ENCODE measurements at places on chromosomes 7 and 10.
A peak's percentile ranks its signal among the peaks of the same experiment; 100 is the strongest.

DNA sequence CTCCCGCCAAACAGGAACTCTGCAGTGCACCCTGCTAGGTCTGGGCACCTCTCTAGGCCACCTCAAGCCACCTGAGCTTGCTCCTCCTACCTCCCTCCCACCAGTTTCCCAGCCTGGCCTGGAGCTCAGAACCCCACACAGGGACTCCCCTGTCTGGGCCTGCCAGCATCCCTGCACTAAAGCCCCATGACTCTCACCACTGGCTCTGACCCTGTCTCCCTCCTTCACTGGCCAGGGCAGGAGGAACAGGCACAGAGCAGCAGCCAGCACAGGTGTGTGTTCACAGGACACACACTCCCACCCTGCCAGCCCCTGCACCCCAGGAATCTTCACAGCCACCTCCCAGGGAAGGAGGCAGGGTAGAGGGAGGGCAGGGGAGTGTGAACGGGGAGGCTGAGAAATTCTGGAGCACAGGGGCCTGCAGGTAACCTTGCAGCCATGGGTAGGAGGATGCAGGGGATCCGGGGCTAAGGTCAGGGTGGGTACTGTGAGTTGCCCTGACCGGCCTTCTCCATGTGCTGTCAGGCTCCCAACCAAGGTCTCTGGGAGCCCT is 13.9 kb upstream of the ANTXRL start:
- DNase-seq, result no peak

GRCh38 chr10:127227663-127228062 is 31.3 kb upstream of the INSYN2A start:
- DNase-seq, result no peak

GRCh38 chr7:113320419-113320818 is 202.1 kb upstream of the SMIM30 start:
- no peak for DNase-seq

DNA sequence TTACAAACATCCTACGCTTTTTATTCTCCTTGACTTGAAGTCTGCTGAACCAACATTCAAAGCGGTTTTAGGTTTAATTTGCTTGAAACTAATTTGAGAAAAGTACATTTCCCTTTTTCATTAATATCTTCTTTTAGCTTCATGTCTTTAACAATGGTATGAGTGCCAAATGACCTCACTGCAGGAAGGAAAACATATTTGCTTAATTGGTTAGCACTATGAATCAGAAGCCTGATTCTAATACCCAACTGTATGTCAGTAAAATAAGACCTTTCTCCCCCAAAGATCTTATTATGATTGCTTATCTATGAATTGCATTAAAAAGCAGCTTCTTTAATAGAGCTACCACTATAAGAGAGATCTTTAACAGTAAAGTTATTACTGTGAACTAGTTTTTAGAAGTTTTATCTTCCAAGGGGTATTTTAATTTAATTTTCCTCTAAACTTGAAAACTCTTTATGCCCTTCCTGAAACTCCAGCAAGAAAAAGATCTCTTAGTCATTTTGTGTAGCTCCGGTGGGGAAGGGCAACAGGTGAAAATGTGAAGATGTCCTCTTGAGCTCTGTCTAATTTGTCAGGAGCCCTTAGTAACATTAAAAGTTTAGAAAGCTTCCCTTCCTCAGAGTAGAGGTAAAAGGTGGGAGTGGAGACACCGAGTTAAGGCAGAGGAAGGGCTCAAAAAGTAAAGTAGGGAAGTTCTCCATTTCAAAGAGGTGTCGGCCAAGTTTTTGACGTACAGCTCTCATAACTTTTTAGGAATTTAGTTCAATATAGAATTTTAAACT is 6.1 kb downstream of the COL1A2 start:
- no peak for DNase-seq

DNA sequence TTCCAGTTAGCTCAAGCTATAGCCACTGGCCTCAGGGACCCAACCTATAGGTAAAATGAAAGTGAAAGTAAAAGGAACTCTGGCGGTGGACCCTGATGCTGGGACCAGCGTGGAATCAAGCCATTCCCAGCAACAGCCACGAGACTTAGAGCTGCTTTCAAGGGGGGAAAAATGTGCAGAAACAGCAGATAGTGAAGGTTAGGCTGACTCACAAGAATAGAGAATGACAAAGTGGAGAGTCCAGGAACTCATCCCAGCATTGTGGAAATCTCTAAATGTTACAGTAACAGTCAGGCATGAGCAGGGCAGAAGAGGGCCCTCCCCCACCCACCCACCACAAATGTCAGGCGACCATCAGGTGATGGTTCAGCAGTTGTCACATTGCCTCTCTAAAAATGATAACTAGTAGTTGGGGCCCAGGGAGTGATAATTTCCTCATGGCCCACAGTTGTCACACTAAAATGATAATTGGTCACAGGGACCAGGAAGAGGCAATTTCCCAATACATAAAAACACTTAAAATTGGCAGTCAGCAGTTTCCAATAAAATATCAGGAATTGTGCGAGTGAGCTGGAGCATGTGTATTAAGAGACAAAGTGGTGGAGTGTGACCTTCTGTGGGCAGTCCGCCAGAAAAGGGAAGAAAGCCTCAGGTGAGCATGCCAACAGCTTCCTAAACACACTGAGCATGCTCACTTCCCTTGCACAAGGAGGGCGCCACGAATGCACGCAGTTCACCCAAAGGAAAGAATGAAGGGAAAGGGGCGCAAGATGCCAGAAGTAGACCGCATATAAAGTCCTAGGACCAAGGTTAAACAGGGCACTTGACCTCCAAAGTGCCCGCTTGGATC is 129.8 kb upstream of the PPP1R3A start:
- DNase-seq, result no peak

- no peak for DNase-seq
These were observed 38.1 kb upstream of the PIK3AP1 start for GRCh38 chr10:96758423-96758822.

DNA sequence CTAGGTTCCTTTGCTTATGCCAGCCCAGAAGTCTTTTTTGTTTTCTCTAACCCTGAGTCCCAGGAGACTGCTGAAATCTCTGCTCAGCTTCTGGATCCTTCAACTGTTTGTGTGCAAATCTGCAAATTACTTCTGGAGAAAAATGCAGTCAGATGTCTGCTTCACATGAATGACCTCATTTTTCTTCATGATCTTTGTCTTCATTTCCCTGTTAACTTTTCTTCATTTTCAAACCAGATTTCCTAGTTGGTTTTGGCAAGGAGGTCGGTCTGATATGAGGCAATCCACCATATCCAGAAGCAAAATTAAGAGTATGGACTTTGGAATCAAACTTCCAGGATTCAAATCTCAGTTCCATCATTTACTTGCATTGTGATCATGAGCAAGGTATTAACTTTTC is 66.8 kb downstream of the ZNF503 start:
- no peak for DNase-seq

- DNase-seq, result no peak
These were observed 19.6 kb downstream of the PTPRE start for GRCh38 chr10:127926455-127926854.

GRCh38 chr10:6233725-6234277 is 31.1 kb downstream of the PFKFB3 start:
- no peak for DNase-seq

GRCh38 chr7:147513451-147513850 is 1077.1 kb upstream of the C7orf33 start:
- DNase-seq, result no peak

DNA sequence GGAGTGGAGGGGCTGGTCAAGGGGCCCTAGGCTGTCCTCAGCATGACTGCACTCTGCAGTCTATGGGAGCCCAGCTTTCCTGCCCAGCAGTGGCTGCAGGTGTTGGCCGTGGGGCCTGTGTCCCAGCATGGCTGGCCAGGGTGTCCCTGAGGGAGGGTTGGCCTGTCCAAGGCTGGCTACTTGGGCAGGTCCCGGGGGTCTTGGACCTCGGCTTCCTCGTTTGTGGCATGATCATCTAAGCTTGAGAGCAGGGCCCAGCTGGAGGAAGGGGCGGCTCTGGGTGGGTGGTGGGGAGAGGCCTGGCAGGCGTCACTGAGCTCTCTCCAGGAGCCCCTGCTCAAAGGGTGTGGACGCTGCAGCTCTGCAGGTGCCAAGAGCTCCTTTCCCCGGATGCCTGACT is 43.7 kb upstream of the CFAP46 start:
- no peak for DNase-seq

DNA sequence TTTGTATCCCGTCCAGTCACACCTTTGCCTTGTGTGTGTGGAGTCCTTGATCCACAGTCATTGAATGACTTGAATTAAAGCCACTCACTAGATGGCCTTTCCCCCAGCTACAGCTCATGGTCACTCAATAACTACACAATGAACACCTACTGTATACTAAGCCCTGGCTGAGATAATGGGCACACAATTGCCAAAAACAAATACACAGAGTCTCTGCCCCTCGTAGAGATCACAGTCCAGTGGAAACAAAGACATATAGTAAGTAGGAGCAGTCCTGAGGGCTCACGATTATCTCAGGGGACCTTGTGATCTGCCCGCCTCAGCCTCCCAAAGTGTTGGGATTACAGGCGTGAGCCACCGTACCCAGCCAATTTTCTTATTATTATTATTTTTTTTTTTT is 22.1 kb upstream of the DDIT4 start:
- DNase-seq, result no peak

GRCh38 chr10:87646935-87647334 is 12.7 kb upstream of the PAPSS2 start:
- DNase-seq, result no peak

GRCh38 chr7:27775782-27776181 is 35.8 kb downstream of the TAX1BP1 start:
- DNase-seq, result peak; percentile 16

- DNase-seq, result no peak
These were observed 130.0 kb downstream of the THSD7A start for GRCh38 chr7:11701829-11702560.

DNA sequence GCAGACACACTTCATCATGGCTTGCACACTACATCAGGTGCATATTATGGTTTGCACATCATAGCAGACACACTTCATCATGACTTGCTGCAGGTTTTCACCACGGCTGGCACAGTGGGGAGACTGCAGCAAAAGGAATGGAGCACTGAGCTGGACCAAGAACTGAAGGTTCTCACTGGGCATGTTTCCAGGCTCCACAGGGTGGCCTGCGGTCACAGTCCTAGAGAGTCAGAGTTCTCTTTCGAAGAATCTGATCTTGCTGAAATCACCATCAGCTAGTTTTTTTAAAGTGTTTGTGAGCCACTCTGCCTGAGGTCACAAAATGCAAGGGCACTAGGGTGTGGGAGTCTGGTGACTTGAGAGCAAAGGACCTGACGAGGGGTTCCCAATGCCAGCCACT is 140.4 kb upstream of the NPY start:
- no peak for DNase-seq

GRCh38 chr7:100185726-100186125 is 8.0 kb downstream of the STAG3 start:
- no peak for DNase-seq

- no peak for DNase-seq
These were observed 13.7 kb upstream of the CDCA7L start for GRCh38 chr7:21959387-21959776.

GRCh38 chr7:85924062-85924461 is 719.6 kb upstream of the GRM3 start:
- no peak for DNase-seq

DNA sequence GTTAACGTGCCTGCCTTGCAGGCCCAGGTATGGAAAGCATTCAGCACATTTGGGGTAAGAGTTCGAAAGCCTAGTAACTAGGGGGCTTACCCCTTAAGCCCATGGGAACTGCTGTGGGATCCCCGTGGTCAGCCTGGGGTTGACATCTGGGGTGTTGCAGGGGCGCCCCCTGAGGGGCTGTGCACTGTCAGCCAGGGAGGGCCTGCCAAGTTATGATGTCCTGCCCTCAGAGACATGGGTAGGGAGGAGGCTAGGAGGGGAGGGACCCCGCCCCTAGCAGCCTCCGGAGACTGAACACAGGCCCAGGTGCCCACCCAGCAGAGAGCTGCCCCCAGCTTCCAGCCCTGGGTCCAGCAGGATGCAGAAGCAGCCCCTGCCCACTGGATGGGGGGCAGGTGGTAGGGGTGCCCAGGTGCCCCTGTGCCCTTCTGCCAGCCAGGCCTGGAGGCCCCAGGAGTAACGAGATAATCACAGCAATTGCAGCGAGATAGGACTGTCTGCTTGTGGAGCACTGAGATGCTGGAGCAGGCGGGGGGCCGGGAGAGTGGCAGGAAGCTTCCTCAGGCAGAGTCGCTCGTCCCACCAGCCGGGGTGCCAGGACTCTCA is 153.3 kb downstream of the UBE2H start:
- no peak for DNase-seq

DNA sequence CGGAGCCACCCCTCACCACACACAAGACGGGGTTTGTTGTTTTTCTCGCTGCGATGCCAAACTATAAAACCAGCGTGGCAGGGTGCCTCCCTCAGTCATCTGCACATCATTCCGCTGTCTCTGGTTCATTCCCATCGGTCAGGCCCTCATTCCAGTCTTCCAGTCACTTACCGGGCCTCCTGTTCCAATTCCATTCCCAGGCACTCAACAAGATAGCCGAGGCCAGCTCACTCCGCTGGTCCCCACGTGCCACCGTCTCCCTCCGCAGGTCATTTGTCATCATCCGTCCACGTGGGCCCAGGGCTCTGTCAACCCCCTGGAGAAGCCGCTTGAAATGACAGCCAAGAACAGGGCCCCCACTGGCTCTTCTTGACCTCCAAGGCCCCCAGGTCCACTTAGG is 6.1 kb upstream of the TMEM184A start:
- no peak for DNase-seq

DNA sequence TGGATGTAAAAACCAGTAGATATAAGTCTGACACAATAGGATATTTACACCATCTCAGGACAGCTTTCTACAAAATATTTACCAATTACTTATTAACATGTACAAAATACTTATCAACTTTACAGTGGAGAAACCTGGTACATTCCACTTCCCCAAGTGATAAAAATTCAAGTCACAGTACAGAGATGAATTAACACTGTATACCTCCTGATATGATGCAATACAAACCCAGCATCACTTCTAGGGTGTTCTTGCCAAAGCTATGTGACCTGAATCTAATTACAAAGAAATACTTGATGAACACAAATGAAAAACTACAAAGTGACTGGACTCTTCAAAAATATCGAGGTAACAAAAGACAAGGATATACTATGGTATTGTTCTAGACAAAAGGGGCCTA is 156.4 kb upstream of the FGFR2 start:
- DNase-seq, result no peak

GRCh38 chr7:44211126-44211675 is 10.4 kb downstream of the YKT6 start:
- DNase-seq, result no peak

GRCh38 chr7:142802301-142802700 is 31.5 kb downstream of the PRSS2 start:
- DNase-seq, result no peak

DNA sequence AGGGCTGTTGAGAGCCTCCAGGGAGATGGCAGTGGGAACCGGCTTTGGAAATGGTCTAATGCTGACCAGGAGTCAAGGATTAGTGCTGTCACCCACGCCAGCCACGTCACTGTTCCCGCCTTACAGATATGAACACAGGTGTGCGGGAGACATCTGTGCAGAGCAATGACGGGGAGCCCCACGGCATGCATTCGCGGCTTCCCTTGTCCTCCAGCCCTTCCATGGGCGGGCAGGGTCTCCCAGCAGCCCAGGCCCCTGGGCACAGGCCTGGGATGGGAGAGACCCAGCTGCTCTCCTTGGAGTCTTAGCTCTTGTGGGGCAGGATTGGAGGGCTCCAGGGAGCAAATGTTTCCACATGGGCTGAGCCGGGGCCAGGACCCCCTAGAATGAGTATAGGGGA is 94.2 kb downstream of the MYL10 start:
- no peak for DNase-seq
